ENCODE measurements at places on chromosomes 3 and 15.
A peak's percentile ranks its signal among the peaks of the same experiment; 100 is the strongest.

- no peak for DNase-seq
Observed at GRCh38 chr3:65746848-65747247, 291.9 kb downstream of the MAGI1 start.

- DNase-seq: no peak
Observed at GRCh38 chr3:159884661-159885402, 103.8 kb upstream of the IL12A start.

GRCh38 chr3:113695431-113695785 lies 1.0 kb downstream of the USF3 start:
- no peak for DNase-seq

GRCh38 chr15:76991741-76992645 lies 2.9 kb upstream of the PSTPIP1 start:
- peak; percentile 49 for DNase-seq

DNA sequence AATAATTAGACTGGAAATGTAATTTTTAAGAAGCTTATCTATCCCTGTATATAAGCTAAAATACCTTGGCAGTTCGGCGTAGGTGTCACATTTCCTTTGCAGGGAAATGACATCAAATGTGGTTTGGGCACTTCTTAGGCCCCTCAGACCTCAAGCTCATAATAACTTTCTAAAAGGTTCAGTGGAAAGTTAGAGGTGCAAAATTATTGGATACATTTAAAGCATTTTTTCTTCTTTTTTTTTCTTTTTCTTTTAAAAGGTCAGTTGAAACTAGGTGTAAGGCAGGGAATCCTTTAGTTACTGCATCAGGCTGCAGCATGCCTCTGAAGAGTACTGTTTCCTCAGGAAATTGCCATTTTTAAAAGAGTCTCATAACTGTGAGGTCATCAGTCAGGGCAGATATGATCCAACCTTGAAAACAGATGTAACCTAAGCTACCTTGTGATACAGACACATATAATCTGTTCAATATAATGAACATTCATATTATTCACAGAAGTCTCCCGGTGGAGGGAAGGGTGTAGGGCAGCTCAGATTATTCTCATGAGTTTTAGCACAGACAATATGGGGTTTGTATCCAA lies 4.8 kb downstream of the SACM1L start:
- no peak for DNase-seq

DNA sequence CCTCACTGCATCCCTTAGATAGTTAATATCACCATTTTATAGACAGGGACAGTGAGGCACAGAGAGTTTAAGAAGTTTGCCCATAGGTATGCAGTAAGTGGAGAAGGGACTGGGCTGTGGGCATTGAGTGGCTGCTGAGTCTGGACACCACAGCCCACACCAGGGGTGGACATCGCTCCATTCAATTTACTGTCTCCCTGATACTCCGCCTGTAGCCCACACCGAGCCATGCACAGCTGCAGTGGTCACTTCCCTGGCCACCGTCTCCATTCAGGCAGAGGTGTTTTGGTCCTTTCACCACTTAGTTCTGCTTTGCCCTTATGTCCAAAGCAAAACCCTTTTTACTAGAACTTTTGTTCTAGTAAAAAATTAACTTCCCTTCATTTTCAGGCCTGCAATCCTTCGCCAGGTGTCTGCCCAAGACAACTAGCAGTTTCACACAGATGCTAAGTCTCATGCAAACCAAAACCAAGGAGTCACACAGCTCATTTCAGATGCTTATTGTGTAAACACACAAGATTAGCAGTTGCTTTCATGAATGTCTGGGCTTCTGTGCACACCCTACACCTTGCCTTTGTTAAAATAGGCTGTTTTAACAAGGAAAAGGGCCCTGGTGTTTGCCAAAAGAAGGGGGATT lies 30.1 kb downstream of the ZNF35 start:
- DNase-seq: no peak

DNA sequence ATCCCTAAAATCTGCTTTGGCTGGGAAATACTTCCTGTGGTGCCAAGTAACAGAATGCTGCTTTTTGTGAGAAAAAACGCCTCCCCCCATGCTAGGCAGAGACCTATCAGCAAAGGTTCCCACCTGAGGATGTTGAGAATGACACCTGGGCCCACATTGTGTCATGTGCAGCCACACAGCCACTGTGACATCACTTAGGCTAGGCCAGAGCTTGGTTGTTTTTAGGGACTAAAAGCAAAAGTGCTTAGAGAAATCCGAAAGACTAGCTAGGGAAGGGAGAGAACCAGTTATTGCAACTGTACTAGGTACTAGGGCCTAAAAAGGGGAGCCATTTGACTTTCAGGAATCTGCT lies 6.2 kb downstream of the ZDHHC3 start:
- no peak for DNase-seq

DNA sequence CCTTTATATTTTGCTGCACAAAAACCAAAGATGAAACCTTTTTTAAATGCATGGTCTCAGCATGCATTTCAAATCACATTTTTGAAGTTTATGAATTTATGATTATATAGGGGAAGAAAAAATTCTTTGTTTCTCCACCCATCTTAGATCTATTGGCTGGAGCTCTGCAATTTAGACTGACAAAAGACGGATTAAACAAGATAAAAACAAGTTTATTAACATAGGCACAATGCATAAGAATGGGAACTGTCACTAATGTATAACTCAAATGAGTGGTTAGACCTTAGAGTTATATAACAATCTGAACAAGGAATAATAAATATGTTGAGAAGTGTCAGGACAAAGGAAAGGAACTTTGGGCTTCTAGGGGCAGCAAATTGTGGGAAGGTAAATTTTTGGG lies 132.5 kb downstream of the SERPINI1 start:
- DNase-seq: no peak

DNA sequence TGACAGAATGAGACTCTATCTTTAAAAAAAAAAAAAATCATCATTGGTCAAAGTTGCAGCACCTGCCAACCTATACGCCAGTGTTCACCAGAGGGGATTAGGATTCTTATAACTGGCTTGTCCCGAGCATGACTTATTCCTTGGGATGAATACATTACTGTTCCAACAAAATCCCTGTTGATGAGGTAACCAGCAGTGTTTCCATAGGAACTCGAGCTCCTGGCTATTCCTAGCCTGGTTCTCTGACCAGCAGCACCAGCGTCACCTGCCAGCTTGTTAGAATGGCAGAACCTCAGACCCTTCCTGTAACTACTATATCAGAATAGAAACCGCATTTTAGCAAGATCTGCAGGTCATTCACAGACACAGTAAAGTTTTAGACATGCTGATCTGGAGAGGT lies 364.4 kb downstream of the PTPRG start:
- DNase-seq: no peak

- no peak for DNase-seq
Observed at GRCh38 chr15:22956257-22956977, 23.8 kb downstream of the CYFIP1 start.

GRCh38 chr15:63626955-63627354 lies 29.8 kb downstream of the FBXL22 start:
- DNase-seq: no peak

GRCh38 chr3:187507905-187508304 lies 139.7 kb downstream of the RTP4 start:
- no peak for DNase-seq

GRCh38 chr3:13590841-13591520 lies 42.1 kb downstream of the FBLN2 start:
- DNase-seq: no peak

- DNase-seq: no peak
Observed at GRCh38 chr3:197430934-197431333, 124.8 kb downstream of the BDH1 start.

DNA sequence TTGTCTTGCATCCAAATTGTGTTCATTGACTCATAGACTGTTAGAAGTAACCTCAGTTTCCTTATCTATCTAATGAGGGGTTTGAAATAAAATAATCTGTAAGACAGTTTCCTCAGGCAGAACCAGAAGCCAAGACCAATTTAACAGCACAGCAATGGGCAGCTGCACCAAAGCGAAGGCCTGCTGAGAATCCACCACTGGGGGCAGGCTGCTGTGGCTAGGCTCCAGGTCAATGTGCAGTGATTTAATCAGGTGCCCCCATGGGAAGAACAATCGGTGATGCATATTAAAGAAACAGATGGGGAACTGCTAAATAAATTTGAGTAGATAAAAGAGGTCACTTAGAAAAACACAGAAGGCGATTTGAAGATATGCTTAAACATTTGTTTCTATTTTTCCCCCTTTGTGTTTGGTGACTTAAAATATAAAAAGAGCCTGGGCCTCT lies 28.0 kb upstream of the TMOD3 start:
- no peak for DNase-seq

GRCh38 chr3:15327941-15328340 lies 4.4 kb downstream of the SH3BP5 start:
- DNase-seq: no peak

GRCh38 chr3:87161013-87161412 lies 66.1 kb upstream of the CHMP2B start:
- no peak for DNase-seq

GRCh38 chr3:41175365-41175764 lies 23.9 kb upstream of the CTNNB1 start:
- no peak for DNase-seq

Measured in amygdala (tissue), 56 donors.